ENCODE measurements at places on chromosomes 2 and 18.

- DNase-seq, result peak; percentile 42
Measured at GRCh38 chr2:218010140-218010983, 7.6 kb upstream of the TNS1 start.

DNA sequence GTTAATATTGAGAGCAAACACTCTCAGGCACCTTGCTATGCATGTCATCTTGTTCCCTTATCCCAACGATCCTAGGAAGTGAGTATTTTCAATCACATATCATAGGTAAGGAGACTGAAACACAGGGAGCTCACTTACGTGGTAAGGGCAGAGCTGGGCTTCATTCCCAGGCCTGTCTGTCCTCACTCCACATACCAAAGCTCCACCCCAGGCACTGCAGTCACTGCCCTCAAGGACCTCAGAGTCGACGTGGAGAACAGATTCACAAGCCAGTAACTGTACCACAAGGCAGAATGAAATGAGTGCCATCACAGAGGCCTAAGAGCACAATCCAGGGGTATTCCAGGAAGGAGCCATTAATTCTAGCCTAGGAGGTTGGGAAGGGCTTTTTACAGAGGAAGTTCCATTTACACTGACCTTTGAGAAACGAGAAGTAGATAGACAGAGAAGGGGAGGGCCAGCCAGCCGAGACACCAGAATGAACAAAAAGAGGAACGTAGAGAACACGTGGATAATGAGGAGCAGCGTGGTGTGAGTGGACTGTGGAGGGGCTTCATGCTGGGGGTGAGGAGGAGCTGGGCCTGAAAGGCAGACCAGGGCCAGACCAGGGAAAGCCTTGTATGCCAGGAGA lies 48.6 kb downstream of the KIAA2012 start:
- DNase-seq, result no peak

- no peak for DNase-seq
Measured at GRCh38 chr2:128654408-128654807, 335.7 kb upstream of the HS6ST1 start.

- peak; percentile 37 for DNase-seq
Measured at GRCh38 chr2:135960656-135961551, 24.5 kb downstream of the DARS1 start.

GRCh38 chr18:354003-354402 lies 86.2 kb upstream of the THOC1 start:
- DNase-seq, result no peak

DNA sequence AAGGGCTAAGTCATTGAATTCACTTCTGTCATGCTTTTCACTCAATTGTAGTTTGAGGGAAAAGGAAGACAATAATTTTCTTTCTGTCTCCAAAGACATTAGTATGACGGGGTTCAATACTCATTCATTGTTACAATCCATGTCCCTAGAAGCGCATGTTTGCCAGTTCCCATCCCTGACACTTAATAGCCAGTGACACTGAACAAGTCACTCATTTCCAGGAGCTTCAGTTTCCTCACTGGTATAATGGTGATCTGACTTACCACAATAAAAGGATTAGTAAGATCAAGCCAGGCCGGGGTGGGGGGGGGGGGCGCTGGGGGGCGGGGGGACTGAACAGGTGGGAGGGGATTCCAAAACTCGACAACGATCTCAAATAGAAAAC lies 144.8 kb upstream of the MAP3K20 start:
- no peak for DNase-seq

GRCh38 chr2:40363631-40364030 lies 88.3 kb downstream of the SLC8A1 start:
- no peak for DNase-seq

- DNase-seq, result no peak
Measured at GRCh38 chr2:10971161-10971887, 59.6 kb downstream of the KCNF1 start.

DNA sequence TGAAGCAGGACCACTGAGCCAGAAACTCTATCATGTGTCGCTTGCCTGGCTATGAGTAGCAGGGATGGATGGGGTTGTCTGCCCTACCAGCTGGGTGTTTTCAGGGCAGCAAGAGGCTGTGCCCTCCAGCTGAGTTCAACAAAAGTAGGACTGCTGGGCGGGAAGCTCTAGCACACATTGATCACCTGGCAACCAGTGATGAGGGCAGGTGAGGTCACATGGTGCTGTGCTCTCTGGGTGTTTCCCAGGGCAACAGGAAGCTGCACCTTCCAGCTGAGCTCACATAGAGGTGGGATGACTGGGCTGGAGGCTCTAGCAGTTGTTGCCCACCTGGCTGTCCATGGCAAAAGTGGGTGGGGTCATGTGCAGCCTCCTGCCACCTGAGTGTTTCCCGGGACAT lies 487.3 kb upstream of the VWC2L start:
- no peak for DNase-seq

DNA sequence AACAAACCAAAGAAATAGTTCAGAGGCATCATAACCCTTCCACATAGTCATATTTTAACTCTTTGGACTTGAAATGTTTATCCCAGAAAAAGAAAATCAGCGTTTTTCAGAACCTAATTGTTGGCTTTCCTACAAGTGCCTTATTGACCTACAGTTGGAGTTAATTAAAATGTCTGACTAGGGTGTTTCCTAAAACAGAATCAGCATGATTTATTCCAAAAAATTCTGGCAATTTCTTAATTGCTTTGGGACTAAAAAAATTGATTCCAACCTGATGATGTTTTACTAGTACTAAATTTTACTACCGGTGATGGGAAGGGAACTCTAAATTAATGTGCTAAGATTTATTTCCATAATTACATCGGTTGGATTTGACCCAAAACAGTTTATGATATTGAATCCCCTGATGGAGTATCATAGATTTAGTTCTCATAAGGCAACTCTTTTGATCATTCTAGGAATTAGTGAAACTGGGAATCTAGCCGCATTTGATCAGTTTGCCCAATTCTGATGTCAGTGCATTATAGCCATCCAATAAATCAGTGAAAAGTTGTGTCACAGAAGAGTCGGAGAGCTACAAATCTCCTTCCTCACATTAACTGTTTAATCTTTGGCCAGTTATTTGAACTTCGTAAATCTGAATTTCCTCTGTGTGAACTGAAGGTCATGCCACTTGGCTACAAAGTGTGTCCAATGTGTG lies 134.3 kb upstream of the DSEL start:
- DNase-seq, result no peak

- DNase-seq, result no peak
Measured at GRCh38 chr18:74171910-74172606, 23.7 kb downstream of the TIMM21 start.

DNA sequence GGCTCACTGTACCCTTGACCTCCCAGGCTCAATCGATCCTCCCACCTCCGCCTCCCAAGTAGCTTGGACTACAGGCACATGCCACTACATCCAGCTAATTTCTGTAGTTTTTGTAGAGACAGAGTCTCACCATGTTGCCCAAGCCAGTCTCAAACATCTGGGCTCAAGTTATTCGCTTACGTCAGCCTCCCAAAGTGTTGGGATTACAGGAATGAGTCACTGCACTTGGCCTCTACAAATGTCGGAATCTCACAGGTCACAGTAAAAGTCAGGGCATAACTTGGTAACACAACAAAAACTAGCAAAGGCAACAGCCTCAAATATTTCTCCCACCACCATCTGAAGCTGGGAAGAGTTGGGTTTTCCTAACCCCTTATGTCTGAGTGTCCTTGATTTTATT lies 25.3 kb downstream of the SCG2 start:
- no peak for DNase-seq

- no peak for DNase-seq
Measured at GRCh38 chr18:11497585-11497984, 111.8 kb upstream of the SLC35G4 start.

GRCh38 chr2:187051350-187051749 lies 202.4 kb upstream of the ZSWIM2 start:
- no peak for DNase-seq

DNA sequence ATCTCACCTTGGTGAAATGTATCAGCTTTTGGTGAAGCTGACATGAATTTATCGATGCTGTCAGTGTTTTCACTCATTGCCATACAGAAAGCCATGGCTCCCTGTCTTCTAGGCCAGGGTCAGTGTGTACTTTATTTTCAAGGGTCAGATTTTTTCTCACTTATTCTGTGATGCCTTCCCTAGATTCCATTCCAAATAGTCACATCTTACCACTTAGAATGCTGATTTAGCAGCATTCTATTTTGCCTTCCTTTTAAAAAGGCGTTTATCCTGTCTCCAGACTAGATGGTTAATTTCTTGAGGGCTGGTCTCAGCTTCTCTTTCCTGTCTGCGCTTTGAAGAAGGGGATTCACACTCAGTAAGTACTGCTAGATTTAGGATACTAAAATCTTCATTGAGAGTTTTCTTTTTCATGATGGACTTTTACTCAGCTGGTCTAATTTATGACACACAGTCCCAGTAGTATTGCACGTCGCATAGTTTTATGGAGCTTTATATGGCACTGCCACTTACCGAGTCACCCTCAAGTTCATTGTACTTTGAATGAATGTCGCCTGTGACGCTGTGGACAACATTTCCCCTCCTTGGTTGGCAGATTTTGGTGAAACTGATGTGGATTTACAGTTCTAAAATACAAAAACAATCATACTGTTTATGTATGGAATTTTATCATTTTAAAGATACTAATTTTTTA lies 194.0 kb downstream of the ZNF407 start:
- DNase-seq, result no peak

Measured in activated CD4-positive, alpha-beta memory T cell treated with anti-CD3 and anti-CD28 coated beads for 36 hours (primary cell).